ENCODE measurements at places on chromosomes 7 and 10. TPM values are rescaled to one million over a fixed set of nuclear protein-coding genes. Genes with fewer than 3 reads are reported as not detected.

DNA sequence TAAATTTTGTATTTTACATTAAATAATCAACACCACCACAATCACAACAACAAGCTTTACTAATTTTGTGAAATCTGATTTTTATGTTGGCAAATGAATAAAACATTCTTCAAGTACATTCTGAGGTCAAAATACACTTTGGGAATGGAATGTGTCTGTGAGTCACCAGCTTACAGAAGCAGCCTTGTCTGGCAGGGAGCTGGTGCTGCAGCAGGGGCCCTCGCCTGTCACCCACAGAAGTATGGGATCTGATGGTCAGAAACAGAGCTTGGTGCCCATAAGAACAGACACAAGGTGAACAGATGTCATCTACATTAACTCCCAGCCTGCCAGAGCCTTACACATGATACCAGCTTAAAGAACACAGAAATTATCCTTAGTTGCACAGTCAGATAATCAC, 496.9 kb downstream of the CCSER2 start:
- peak; percentile 87 for DNase-seq

GRCh38 chr7:33901199-33901598, 4.1 kb upstream of the BMPER start:
- peak; percentile 52 for DNase-seq

GRCh38 chr7:8214244-8214824, 47.6 kb downstream of the ICA1 start:
- peak; percentile 26 for DNase-seq

GRCh38 chr10:108567899-108568752, 1355.2 kb downstream of the XPNPEP1 start:
- DNase-seq: no peak

GRCh38 chr7:45663167-45663921, 89.2 kb downstream of the ADCY1 start:
- no peak for DNase-seq

DNA sequence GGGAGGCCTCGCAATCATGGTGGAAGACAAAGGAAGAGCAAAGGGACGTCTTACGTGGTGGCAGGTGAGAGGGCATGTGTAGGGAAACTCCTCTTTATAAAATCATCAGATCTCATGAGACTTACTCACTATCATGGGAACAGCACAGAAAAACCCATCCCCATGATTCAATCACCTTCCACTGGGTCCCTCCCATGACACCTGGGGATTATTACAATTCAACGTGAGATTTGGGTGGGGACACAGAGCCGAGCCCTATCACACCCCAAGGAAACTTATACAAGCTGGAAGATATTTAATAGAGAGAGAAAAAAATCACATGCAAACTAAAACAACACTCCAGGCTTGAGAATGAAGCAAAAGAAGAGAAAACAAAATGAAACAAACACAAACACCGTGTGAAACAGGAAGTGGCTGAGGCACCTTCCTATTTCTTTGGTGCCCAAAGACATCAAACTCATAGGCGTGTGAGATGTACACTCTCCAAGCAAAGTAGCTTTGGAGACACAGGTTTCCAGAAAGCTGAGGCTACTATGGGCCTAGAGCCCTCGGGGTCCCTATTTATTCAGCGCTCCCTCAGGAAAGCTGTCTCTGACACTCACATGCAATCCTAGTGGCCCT, 97.2 kb downstream of the PRKCQ start:
- no peak for DNase-seq

DNA sequence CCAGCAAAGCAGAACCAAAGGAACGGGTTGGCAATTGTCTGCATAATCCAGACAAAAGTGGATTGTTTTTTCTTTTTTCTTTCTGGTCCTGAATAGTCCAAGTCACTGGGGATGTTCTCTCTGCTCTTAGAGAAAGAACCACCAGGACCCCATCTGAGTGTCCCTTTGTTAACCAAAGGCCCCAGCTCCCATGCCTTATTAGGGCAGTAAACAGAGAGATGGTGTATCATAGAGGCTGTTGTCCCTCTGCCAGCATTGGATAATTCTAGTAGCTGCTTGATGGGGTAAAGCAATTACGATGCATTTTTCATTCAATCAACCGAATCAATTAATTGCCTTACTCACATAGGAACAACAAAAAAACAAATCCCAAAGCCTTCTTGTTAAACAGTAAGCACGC, 213.0 kb downstream of the BUB3 start:
- DNase-seq: no peak

ZNF117 gene
- total RNA-seq: 10.2 TPM

DNA sequence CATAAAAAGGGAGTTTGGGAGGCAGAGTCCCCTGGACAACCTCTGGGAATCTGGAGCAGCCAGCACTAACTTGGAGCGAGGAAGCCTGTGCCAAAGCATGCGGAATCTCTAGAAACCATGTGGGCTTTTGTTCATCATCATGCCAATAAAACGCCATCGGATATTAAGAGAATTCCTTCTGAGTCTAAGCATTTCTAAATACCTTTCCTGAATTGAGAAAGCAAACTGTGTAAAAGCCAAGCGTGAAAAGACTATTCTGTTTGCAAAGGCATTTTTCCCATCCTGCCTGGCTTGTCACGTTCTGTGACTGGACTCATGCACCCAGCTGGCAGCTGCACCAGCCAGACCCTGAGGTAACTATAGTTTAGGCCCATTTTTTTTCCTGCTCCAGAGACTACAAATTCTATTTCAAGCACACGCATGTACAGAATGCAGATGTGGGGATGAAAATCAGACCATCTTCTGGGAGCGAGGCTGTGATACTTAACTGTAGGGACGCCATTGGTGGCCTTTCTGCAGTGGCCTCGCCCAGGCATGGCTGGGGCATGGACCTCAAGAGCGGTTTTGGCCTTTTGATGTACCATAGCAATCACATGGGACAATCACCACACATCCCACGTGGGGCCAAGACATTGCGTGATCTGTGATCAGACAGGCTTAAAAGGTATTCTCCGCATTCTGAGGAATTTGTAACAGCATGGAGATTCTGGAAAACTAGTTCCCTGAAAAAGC, 218.9 kb downstream of the KIAA1217 start:
- peak; percentile 54 for DNase-seq

DNA sequence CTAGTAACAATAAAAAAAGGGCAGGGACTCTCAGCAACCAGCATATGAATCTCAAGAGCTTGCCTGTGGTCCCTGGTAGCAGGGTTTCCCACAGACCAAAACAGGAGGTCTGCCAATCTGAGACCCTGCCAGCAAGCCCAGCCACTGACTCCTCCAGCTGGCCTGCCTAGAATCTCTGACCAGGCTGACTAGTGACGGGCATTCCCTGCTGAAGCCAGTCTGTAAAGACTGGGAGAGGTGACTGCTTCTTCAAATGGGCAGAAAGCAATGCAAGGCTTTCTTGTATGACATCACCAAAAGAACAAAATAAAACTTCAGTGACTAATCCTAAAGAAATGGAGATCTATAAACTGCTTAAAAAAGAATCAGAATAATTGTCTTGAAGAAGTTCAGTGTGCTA, 249.4 kb downstream of the TCF7L2 start:
- DNase-seq: peak; percentile 73

DNA sequence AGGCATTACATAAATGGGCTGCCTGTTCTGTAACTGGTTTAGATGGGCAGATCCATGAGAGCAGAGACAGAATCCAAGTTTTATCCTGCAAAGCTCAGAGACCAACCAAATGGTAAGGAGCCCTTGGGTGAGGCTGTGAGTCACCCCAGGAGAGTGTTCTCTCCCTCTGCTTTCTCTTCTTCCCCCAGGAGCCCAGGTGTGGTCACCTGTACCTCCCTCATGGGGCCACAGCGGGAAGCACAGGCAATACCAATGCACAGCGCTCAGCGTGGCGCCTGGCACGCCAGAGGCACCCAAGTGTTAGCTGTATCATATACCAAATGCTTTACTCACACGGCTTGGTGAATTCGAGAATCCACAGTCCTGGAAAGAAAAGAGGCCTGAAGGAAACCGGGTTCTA, 39.4 kb downstream of the CTBP2 start:
- DNase-seq: no peak

CALHM3 gene
- not detected for total RNA-seq

DNA sequence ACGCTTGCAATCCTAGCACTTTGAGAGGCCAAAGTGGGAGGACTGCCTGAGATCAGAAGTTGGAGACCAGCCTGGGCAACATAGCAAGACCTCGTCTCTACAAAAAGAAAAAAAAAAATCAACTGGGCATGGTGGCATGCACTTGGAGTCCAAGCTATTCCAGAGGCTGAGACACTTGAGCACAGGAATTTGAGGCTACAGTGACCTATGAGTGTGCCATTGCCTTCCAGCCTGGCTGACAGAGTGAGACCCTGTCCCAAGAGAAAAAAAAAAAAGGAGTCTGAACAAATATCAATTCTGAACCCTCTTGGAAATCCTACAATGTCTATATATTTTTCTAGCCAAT, 126.8 kb upstream of the NRP1 start:
- no peak for DNase-seq

MMD2 gene
- total RNA-seq: not detected

BEND7 gene
- total RNA-seq: 21.1 TPM

- DNase-seq: no peak
Observed at GRCh38 chr7:121137580-121137979, 149.1 kb downstream of the CPED1 start.

DNA sequence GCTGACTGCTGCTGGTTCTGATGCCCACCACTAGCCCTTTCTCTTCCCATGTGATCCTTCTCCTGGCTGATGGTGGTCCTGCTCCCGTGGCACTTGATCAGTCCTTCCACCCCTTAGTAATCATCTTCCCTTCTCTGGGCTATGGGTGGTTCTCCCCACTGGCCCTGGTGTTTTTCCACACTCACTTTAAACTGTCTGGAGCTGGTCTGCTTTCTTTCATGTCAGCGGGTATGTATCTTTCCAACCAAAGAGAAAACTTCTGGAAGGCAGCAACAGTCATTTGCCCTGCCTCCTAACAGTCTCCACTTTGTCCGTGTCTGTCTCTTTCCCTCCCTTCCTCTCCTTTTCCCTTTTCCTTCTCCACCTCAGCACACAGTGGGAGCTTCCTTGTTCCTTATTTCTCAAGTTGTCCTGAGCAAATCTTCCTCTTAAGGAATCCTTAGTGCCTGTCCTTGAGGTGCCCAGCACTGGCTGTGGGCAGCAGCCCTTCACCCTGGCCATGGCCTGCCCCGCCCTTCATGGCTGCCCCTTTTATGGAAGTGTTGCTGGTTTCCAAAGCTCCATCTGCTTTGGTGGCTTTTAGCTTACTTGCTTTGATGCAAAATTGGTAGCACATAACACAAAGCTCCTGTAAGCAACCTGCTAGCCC, 189.0 kb downstream of the TCF7L2 start:
- no peak for DNase-seq

CPXM2 gene
- 5.5 TPM for total RNA-seq

HOXA10 gene
- not detected for total RNA-seq

DNA sequence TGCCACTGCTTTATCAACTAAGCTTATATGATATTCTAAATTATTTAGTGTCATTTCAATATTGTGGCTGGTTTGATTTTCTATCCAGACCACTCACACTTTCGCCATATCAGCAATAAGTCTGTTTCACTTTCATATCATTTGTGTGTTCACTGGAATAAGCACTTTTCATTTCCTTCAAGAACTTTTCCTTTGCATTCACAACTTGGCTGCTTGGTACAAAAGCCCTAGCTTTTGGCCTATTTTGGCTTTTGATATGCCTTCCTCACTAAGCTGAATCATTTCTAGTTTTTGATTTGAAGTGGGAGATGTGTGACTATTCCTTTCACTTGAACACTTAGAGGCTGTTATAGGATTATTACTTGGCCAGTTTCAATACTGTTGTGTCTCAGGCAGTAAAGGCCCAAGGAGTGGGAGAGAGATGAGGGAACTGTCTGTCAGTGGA, 120.9 kb upstream of the NAMPT start:
- DNase-seq: no peak

PDK4 gene
- total RNA-seq: 0.29 TPM

HMX3 gene
- not detected for total RNA-seq

DNA sequence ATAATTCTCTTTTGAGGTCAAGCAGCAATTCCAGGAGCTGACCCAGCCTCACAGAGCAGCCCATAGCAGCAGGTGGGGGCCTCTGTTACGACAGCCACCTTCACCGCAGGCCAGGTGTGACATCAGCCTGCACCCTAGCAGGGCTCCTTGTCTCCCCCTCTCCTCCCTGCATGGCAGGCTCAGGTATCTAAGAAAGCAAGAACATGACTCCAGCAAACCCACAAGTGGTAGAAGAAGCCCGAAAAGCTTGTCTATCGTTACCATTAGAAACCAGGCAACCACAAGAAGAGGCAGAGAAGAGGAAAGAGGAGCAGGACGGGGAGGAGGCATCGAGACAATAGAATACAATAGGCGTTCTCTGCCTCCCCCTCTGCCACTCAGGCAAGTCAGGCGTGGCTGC, 104.0 kb upstream of the PRR15 start:
- DNase-seq: no peak

GRCh38 chr7:133776266-133776665, 350.9 kb upstream of the LRGUK start:
- no peak for DNase-seq

GRCh38 chr7:99308461-99309074, 17.1 kb upstream of the ARPC1A start:
- peak; percentile 48 for DNase-seq

GRCh38 chr10:102678842-102679289, 34.6 kb downstream of the TRIM8 start:
- DNase-seq: no peak

- no peak for DNase-seq
Observed at GRCh38 chr7:101934618-101935017, 117.2 kb downstream of the CUX1 start.

GRCh38 chr10:43870968-43871439, 222.3 kb upstream of the ZNF32 start:
- DNase-seq: no peak

CYP3A7 gene
- not detected for total RNA-seq

- no peak for DNase-seq
Observed at GRCh38 chr7:131591687-131592319, 35.4 kb upstream of the PODXL start.

NPTX2 gene
- total RNA-seq: 2.4 TPM

CPA4 gene
- 111 TPM for total RNA-seq

DNA sequence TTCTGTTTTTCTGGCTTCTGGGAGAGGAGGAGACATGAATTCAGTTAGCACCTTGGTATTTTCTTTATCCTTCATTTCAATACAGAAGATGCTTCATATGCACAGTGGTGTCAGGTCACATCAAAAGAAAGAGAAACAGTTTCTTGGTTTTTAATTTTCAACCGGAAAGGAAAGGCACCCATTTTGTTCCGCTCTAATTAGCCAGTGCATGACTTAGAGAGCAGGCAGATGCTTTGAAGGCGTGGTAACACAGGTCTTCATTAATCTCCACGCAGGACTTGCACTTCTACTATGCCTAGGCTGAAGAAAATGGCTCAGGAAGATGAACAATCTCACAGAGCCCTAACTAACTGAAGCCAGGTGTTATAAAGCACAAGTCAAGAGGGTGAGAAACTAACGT, 70.4 kb upstream of the ATRNL1 start:
- DNase-seq: no peak

- DNase-seq: peak; percentile 92
Observed at GRCh38 chr10:87846023-87846422, 17.3 kb downstream of the KLLN start.

DNA sequence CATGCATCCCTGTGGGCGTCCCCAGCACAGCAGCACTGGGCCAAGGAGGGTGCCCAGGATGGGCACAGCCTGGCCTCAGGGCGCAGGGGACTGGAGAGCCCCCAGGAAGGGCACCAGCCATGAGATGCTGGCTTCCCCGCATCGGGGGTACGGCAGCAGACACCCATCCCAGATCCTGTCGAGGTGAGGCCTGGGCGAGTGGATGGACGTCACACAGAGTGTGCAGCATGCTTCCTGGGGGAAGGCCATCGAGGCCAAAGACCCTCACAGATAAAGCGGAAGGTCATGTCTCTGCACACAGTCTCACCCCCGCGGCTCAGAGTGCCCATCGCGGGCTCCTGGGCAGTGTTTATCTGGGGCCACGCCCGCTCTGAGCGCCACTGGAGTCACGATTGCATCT, 18.8 kb downstream of the ADGRA1 start:
- no peak for DNase-seq

All from astrocyte (in vitro differentiated cells and primary cell).